ENCODE measurements at places on chromosomes 7 and 10.

- peak; percentile 48 for DNase-seq
Measured at GRCh38 chr7:51918581-51918980, 602.0 kb upstream of the COBL start.

GRCh38 chr10:99085358-99085757, 150.3 kb downstream of the HPSE2 start:
- DNase-seq = no peak

DNA sequence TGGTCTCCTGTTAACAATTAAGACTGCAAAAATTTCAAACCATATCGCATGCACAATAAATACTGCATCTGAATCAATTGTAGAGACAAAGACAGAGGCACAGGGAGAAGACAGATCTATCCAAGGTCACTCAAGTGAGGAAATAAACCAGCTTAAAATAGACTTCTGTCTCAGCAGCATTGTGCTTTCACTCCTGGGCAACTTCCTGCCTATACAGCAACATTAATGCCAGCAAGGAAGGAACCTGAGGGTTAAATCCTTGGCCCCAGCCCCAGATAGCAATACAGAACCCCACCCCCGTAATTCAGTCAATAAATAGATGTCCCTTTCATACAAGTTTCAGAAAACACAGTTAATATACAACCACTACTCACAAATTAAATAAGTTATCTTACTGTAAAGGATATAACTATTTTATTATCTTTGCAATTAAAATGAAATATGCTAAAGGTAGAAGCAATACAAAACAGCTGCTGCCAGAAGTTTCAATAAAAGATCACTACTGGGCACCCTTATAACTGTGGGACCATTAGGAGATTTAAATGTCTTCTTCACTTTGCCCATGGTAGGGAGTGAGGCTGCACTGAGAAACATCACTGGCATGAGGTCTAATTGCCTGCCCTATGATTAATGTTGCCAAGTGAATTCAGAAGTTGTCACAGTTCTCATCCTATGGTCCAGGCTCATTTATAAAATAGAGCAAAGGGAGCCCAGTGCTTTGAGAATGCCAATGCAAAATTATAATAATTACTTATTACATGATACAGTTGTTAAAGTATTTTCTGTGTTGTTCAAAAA, 49.4 kb downstream of the CAV1 start:
- DNase-seq = no peak

- DNase-seq = no peak
Measured at GRCh38 chr7:12674861-12675260, 12.6 kb upstream of the ARL4A start.

GRCh38 chr7:30366606-30367005, 82.2 kb downstream of the ZNRF2 start:
- no peak for DNase-seq

DNA sequence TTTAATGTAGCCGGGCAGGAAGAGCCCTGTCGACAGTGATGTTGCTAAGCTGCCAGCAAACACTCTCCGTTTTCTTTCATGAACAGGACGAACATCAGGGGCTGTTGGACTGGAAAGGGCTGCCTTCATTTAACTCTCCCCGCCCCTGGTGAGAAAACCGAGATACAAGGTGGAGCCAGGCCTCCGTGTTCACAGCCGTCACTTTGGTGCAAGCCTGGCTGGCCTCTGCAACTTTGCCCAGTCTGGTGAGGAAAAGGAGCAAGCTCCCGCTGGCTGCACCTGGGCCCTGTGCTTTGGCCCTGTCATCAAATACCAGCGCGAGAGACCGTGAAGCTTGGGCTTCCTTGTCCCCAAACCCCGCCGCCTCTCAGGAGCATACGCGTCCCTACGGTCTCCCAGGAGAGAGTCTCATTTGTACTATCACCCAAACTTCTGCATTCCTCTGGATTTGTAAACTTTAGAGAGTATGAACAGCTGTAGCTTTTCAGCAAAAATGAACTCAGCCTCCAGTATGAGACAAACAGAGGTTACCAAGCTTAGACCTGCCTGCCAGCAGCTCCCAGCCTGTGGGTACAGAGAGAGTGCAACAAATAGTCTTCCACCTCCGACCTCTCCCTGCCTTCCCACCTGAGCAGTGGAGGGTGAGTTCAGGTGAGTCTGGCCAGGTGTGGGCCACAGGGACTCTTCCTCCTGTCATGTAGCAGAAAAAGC, 445.3 kb upstream of the MGMT start:
- peak; percentile 92 for DNase-seq

- DNase-seq = no peak
Measured at GRCh38 chr7:42548816-42549611, 312.0 kb upstream of the GLI3 start.

DNA sequence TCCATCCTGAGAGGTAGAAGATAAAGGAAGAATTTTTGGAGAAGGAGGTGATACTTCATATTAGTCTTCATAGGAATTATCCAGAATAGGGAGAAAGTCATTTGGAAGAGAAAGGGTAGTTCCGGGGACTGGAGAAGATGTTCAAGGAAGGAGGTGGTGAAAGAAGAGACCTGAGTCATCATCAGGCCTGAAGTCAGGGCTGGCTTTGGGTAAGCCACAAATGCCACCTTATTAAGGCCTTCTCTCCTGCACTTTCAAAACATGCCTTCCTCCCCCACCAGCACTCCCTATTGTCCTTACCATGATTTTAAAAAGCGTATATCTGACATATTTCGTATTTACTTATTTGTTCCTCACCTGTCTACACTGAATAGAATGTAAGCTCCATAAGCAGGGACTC, 112.2 kb upstream of the LRGUK start:
- no peak for DNase-seq

- DNase-seq = no peak
Measured at GRCh38 chr10:26479766-26480492, 41.8 kb downstream of the APBB1IP start.

- DNase-seq = no peak
Measured at GRCh38 chr7:37577412-37577811, 106.2 kb upstream of the GPR141 start.

DNA sequence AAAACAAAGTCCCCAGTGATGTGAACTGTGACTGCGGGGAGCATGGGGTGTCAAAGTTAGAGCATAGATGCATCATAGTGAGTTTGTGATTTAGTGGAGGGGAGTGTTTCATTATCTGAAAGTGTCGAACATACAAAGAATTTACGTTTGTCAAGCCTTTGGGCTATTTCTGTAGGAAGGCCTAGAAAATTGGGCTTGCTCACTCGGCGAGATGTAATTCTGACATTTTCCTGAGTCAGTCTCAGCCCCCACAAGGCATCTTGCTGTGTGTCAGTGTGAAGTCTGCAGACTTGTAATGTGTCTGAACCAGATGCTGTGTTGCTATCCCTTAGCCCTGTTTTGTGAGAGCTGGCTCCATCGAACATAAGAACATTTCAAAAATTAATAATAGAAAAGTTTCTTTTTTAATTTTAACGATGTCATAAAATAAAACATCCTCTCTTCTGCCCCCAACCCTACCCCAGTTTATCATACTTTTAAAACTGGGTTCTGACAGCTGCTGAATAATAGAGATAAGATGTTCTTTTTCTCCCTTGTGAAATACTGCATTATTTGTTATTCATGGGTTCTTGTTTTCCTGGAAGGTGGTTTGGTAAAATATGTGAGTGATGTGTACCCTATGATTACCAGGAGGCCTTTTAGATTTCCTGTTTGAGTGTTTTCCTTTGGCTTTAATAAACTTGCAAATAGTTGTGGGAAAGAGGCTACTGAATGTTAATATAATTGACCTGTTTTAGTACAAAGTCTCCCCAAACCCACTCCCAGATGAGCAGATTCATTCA, 207.4 kb downstream of the GPR158 start:
- peak; percentile 4 for DNase-seq

GRCh38 chr10:22486431-22486830, 141.1 kb downstream of the SPAG6 start:
- DNase-seq = no peak

- no peak for DNase-seq
Measured at GRCh38 chr7:125412890-125413665, 483.5 kb upstream of the POT1 start.

GRCh38 chr10:8428654-8429053, 374.2 kb downstream of the GATA3 start:
- no peak for DNase-seq

DNA sequence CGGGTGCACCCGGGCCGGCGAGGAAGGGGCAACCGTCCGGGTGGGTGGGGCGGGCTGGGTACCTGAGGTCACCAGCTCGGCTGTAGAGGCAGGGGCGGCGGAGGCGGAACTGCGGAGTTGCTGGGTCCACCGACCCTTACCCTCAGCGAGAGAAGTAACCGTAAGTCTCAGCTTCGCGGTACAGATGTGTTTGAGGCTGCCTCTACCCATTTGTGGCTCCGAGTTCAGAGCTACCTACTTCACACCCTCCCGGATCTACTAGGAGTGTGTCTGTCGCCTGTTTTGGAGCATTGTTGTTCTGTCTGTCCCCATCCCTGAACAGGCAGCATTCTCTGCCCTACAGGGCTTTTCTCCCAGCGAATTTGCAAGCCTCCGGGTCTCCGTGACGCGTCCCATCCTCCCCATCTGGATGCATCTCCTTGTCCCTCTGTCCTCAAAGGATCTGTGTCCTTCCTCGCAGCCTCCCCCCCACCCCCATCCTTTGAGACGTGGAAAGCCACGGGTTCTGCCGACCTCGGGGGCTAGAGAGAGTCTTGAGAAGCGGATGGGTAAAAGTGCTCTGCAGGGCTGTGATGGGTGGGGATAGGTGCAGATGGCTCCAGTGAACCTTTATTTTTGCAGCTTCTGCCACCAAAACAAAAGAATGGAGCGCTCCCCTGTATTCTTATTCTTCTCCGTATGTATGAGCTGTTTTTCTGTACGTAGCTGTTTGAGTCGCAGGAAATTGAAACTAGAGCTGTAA, 757 bp downstream of the ANKIB1 start:
- no peak for DNase-seq

DNA sequence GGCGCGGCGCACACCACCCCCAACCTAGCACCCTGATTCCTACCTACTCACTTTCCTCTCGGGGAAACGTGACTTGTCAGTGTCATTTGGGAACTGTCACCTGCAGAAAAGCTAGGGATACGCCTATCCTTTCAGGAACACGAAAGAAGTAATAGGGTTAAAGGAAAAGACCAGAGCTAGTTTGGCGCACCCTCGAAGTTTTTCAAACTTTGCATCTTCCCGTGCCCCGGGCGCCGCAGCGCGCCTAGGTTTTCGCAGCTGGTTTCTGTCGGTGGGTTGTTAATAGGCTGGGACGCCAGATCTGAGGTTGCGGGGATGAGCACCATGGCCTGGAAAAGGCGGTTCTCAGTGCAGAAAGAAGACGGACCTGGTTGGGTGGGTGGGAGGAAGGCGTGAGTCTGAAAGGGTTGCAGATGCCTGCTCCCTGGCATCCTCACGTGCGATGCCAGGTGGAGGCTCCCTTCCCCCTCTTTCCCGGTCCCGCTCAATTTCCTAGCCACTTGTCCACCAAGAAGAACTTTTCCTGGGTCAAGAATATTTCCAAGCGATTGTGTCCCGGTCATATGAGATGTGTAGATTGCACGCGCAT, 568 bp upstream of the MEOX2 start:
- DNase-seq = peak; percentile 21

DNA sequence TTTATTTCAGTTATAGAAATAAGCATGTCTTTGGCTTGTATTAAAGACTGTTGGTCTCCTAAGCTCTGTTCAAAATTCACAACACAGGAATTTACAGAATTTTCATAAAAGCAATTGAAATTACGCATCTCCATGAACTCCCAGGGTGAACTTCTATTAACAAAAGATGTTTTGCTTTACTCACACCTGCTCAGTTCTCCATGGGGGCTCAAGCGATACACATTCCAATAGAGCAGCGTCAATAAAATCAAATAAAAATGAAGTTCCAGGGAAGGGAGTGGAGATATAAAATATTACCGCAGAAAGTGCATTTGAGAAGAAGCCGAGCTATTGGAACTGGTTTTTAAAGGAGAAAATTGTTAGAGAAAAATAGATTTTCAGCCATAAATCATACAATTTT, 41.5 kb upstream of the ZNF438 start:
- DNase-seq = no peak

DNA sequence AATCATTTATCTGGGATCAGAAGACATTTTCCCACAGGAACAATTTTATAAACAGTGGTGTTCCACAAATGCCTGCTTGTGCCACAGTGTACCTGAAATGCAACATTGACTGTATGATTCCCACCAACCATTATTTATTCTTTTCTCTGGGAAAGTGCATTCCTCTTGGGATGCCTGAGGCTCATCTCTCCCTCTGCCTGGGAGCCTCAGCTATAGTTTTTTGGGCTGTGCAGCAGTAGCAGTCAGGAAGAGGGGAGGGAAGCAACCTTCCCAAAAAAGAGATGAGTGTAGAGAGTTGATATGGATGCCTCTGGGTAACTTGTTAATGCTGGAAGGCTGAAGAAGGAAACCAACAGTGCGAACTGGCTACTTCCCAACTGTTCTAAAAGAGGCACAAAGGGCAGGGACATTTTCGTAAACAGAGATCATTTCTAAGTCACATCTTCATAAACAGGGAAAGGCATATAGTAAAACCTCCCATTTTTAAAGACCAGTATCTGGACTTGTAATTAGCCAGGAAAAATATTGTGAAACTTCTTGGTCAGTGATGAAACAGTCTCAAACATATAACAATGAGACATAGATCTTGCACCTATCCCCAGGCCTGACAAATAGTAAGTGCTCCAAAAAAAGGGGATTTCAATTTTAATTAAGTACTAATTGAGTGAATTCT, 1.4 kb upstream of the CALD1 start:
- DNase-seq = no peak

DNA sequence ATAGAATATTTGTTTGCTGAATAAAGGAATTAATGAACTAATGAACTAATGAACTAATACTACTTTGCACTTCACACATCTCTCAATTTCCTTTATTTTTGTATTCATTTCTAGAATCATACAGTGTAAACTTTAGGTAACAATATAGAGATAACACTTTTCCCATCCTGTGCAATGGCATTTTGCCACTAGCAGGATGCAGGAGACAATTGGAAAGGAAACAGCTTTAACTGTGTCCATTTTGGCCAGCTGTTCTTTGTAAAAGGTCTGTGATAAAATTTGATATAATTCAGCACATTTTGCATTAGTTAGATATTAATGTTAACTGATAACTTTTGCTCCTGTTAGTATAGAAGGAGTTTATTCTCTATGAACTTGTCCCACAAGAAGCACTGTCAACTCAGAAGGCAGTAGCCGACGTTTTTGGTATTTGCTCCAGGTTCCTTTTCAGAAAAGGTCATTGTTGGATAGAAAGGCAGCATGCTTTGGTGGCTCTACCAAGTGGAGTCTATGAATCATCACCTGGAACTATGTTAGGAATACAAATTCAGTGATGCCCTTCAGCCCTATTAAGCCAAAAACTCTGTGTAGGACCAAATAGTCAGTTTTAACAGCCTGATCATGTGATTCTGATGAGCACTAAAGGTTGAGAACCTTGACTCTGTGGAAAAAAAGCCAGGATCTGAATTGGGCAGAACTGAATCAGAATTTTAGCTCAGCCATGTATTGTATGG, 86.6 kb downstream of the NRG3 start:
- DNase-seq = no peak

GRCh38 chr10:88901984-88902789, 22.1 kb downstream of the STAMBPL1 start:
- no peak for DNase-seq
